IMR-90 (cell line): ENCODE measurements at places on chromosomes 5 and 9. TPM values are rescaled to one million over a fixed set of nuclear protein-coding genes. Genes with fewer than 3 reads are reported as not detected.

- no peak for DNase-seq
These were observed at the start of gene RGS3 for GRCh38 chr9:113463418-113464285. Gene RGS3, plus strand, starts transcription at chr9:113463727. Its CDS starts 76 bp downstream, at chr9:113463803.

PCDH1 gene
- total RNA-seq = 0.83 and 0.90 TPM in 2 replicates

DNA sequence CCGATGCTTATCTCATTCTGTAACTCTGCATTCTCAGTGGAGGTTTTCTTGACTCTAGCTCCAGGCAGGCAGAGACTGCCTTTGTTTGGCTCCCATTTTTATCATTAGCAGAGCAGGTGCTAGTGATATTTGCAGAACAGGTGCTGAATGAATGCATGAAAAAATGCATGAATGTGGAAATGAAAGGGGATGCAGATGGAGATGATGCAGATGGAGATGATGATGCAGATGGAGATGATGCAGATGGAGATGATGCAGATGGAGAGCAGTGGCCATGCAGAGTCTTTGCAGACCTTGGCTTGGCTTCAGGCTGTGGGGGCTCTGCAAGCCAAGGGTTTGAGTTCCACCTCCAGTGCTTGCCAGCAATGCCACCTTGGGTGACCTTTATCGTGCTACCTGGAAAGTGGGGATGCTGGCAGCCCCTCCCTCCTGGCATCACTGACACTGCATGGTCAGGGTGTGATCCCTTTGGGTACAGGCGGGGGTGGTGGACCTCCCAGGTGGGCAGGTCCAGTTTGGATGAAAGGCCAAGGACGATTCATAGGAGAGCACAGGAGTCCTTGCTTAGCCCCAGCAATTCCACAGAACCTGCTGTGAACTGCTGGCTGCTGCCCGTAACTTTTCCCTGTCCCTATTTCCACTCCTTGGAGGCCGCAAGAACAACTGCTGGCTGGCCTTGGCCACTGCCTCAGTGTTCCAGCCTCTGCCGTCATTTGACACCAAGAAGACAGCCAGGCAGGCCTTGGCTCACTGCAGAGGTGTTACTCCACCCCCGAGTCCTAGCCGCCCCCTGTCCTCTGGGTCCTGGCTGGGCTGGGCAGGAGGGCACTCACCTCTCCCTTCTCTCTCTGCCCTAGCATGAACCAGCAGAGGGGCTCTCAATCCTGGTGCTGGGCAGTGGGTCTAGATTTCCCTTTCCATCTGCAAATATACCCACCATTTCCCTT lies 33.0 kb downstream of the ERGIC1 start:
- peak; percentile 31 for DNase-seq

ANKRD20A1 gene
- under 0.01 and 0.18 TPM in 2 replicates for total RNA-seq
